ENCODE measurements at places on chromosomes 13 and 19. TPM values are rescaled to one million over a fixed set of nuclear protein-coding genes. Genes with fewer than 3 reads are reported as not detected.

DNA sequence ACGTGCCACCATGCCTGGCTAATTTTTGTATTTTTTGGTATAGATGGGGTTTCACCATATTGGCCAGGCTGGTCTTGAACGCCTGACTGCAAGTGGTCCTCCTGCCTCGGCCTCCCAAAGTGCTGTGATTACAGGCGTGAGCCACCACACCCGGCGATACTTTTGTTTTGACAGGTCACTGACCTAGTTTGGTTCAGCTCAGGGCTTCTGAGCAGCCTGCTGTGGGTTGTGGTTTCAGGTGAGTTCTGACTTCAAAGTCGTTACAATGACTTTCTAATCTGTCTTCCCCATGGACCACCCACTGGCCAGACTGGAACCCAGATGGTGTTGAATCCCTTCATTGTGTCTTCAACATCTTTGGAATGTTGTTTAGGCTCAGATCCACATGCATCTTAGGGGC, 73.8 kb downstream of the TRPM4 start:
- DNase-seq: no peak

DNA sequence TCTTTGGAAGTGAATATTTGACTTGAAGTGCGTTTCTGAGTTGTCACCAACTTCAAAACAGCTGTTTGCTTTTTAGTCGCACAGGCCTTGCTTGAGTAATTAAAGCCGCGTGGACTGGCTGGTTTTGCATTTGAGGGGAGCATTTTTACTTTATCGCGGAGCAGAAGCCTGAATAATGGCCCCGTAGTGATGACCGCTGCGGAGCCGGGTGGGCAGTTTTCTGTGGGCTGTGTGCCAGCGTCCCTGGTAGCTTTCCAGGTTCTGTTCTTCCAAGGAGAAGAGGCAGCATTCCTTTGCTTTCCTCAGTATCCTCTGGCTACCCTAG, 1.1 kb downstream of the NAA16 start:
- no peak for DNase-seq

GRCh38 chr13:44195245-44195644, 178.4 kb upstream of the SERP2 start:
- DNase-seq: no peak

- no peak for DNase-seq
Observed at GRCh38 chr19:54606230-54606629, 12.8 kb downstream of the LILRA1 start.

DNA sequence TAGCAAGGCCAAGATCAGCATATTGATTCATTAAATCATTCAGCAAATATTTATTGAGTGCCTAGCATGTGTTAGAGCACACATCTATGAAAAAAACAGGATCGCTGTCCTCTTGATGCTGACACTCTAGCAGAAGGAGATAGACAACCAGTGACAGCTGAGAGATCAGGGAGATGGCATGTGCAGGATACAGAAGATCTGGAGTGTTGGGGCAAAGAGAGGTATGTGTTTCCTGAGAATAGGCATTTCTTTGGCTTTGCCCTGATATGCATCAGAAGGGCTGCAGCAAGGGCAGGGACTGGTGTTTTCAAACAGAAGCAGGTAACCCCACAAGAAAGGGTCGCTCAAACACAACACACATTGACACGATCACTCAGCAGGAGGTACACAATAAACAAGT, 423.4 kb downstream of the FOXO1 start:
- DNase-seq: no peak

DNA sequence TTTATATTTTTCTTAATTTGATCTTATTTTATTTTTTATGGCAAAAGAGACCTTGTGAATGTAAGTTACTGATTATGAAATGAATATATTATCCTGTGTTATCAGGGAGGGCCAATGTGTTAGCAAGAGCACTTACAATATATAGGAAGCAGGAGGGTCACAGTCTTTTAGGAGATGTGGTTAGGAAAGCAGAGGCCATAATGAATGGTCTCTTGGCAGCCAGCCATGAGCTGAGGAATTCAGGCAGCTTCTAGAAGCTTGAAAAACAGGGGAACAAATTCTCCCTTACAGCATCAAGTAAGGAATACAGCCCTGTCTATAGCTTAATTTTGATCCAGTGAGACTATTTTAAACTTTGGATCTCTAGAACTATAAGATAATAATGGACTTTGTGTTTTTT, 2374.6 kb downstream of the PCDH9 start:
- no peak for DNase-seq

DNA sequence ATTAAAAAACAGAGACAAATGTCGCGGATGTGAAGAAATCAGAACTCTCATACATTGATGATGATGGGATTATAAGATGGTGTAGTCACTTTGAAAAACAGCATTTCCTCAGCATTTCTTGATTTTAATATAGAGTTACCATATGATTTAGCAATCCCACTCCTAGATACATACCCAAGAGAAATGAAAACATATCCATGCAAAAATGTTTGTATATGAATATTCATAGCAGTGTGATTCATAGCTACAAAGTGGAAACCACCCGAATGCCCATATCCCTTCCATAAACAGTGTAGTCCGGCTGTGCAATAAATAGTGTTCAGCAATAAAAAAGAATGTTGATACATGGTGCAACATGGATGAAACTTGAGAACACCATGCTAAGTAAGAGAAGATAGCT, 44.6 kb downstream of the DPY19L3 start:
- no peak for DNase-seq

GRCh38 chr13:101178406-101178805, 237.9 kb downstream of the NALCN start:
- no peak for DNase-seq

GRCh38 chr13:27334774-27335435, 64.3 kb downstream of the RASL11A start:
- no peak for DNase-seq

- no peak for DNase-seq
Observed at GRCh38 chr19:44553478-44554171, 24.1 kb upstream of the CEACAM20 start.

DNA sequence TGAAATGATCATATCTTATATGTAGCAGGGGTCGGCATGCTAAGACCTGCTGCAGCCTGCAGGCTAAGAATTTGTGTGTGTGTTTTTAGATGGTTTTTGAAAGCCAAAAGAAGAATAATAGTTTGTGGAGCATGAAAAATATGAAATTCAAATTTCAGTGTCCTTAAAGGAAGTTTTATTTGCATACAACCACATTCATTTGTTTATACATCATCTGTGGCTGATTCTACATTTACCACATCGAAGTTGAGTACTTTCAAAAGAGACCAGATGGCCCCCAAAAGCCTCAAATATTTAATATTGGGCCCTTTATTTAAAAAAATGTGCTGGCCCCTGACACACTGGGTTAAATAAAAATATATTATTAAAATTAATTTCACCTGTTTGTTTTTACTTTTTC, 1.3 kb downstream of the HAS1 start:
- no peak for DNase-seq

DNA sequence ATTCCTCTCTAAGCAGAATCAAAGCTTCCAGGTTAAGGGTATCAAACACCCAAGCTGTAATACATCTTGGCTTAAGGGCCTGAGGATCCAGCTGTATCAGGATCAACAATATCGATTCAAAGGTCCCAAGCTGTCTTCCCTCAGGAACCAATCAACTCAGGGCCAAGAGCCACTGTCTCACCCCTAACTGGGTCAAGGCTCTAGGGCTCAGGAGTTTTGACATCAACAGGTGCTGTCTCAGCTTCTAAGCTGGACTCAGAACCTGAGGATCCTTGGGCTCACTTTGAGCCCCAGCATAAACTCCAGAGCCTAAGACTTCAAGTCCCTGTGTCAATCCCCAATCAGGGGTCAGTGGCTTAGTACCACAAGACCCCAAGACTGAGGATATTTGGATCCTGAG, 917 bp downstream of the FBXW9 start:
- DNase-seq: no peak

DNA sequence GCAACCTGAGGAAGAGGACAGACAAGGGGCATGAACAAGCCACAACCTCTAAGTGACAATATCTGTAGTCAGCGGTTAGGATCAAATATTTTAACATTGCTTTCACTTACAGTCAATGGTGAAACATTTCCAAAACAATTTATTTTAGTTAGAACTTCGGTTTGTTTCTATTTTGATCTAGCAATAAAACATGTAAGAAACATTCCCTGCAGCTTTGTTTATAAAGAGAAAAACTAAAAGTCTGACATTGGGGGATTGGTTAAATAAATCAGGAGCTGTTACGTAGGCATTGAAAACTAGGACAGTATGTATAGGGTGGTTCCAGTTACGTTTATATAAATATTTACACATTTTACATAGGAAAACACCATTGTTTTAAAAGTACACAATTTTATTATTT, 3.4 kb downstream of the URI1 start:
- DNase-seq: no peak

DNA sequence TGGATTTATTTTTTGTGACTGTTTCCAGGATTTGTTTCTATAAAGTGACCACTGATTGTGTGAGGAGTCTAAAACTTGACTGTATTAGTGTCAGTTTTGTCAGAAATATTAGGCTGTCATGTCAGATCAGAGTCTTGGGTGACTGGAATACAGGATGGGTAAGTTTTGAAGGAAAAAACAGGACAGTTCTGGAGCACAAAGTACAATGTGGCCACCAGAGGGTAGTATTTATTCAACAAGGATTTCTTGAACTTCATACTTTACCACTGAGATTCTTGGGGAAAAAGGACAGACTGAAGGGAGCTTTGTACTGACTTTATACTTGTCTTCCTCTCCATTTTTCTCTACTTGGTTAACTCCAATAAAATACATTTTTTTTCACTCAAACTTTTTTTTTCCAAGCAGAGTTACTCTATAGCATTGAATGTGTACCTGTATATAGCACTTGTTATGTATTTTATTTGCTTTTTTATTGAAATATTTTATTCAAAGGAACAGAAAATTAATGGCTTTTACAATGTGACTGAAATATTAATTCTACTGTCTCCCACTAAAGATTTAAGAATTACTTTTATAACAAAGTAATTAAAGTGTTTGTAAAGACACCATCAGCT, 51.1 kb downstream of the LMO7 start:
- DNase-seq: no peak

DNA sequence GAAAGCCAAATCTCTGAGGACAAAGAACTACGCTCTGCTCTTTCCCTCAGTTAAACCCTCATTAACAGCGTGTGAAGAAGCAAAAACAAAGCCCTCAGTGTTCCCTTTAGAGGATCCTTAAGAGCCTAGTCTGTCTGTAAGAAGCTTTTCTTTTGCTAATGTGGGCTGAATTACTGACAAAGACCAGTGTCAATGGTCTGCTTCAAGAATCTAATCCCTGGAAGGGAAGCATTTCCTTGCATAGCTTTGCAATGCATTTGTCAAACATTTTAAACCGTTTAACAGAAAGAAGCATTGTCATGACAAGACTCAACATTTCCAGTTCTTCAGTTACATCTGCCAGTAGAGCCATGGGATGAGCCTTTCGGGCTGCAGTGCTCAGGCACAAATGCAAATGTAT, 64.9 kb downstream of the EDNRB start:
- no peak for DNase-seq

GRCh38 chr13:78625384-78625783, 22.0 kb upstream of the POU4F1 start:
- DNase-seq: no peak

DNA sequence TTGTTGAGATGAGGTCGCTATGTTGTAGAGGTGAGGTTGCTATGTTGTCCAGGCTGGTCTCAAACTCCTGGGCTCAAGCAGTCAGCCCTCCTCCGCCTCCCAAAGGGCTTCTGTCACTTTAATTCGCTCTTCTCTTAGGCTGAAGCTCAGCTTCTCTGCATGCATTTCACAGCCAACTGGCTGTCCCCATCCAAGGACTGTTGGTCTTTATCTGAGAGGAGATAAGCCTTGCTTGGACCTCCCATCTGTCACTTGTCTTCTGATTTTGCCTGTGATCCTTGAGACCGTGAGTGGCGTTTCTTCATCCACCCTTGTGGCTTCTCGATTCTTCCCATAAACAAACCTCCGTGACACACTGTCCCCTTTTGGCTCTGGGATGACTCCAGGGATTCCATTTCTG, 24.4 kb downstream of the CERS1 start:
- DNase-seq: no peak

- DNase-seq: no peak
Observed at GRCh38 chr19:28386066-28386465, 826.9 kb downstream of the UQCRFS1 start.

- peak; percentile 96 for DNase-seq
Observed at GRCh38 chr19:2494447-2495129, 18.7 kb downstream of the GADD45B start.

DNA sequence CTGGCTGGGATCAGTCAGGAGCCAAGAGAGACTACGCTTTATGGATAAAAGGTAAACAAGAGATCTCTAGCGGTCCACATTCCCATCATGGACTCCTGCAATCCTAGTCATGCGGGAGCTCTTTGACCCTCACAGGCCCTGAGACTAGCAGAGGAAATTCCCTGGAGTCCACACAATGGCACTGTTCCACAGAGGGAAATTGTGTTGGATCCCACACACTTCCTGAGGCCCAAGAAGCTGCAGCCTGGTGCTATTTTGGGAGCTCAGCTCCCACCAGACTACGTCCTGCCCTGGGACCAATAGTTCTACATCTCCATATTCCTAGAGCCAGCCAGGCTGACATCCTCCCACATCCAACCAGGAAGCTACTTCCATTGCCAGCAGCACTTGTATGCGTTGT, 2358.4 kb downstream of the PCDH9 start:
- no peak for DNase-seq

DNA sequence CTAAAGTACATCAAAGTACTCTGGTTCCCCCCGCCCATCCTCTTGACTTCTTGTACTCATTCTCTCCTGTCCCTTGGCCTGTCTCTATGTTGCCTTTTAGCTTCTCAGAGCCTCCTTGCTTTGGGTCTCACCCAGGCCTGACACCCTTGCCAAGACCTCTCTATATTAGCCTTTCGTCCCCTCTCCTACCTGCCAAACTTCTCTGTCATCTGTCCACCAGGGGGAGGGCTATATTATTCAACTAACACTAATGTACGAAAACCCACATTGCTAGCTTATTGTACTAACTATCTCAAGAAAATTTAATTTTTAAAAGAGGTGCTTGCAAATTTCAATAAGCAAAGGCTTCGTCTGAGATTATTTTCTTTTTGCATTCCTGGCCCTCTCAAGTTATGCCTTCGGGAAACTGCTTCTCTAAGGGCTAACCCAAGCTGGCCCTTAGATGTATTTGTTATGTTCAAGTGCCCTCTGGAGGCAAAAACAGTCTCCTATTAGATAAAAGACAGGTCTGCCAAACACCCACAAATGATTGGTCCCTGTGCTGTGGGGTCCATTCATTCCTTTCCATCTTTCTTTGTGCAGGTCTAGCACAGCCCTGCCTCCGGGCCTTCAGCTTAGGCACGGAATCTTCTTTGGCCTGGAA, 6.3 kb upstream of the MRPS31 start:
- no peak for DNase-seq

- DNase-seq: no peak
Observed at GRCh38 chr13:91157273-91158016, 190.0 kb upstream of the MIR17HG start.

BEST2 gene
- total RNA-seq: not detected

OR7C1 gene
- not detected for total RNA-seq

PRSS57 gene
- not detected for total RNA-seq

SIGLEC7 gene
- total RNA-seq: 1.8 TPM

RNF225 gene
- not detected for total RNA-seq

ERICH4 gene
- total RNA-seq: not detected

TNNI3 gene
- total RNA-seq: not detected

EFNB2 gene
- total RNA-seq: 15.5 TPM

TNFRSF19 gene
- total RNA-seq: 8.2 TPM

CADM4 gene
- total RNA-seq: 4.0 TPM

LCP1 gene
- total RNA-seq: 73.8 TPM

PET100 gene
- total RNA-seq: 65.8 TPM

IGFL1 gene
- not detected for total RNA-seq

ZNF490 gene
- 6.3 TPM for total RNA-seq

SLC10A2 gene
- total RNA-seq: not detected

ZNF175 gene
- 9.2 TPM for total RNA-seq

BICRA gene
- 15.4 TPM for total RNA-seq

ADAMTSL5 gene
- total RNA-seq: 7.4 TPM
